ENCODE measurements at places on chromosomes 1 and 21.

GRCh38 chr1:99707535-99708142 lies 58.8 kb downstream of the FRRS1 start:
- DNase-seq, result peak; percentile 30

DNA sequence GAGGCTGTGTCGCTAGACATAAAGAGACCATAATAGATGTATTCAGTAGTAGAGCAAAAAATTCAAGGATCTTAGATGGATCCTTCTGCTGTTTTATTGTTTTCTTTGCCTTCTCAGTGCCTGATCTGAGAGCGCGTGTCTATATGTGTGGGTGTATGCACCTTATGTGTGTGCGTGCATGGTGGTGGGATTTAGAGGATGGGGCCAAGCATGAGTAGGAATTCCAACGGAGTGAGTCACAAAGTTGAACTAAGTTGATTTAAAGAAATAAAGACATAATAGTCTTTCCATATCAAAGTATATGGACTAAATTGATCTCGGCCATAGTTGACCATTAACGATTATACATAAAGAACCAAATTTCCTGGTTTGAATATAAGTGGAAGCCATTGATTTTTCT lies 178.7 kb downstream of the CYYR1 start:
- DNase-seq, result no peak

GRCh38 chr1:230163205-230163604 lies 96.2 kb downstream of the GALNT2 start:
- peak; percentile 87 for DNase-seq

- DNase-seq, result no peak
These were observed 26.3 kb downstream of the POU2F1 start for GRCh38 chr1:167246971-167247370.

GRCh38 chr1:53135735-53136114 lies 6.7 kb downstream of the SLC1A7 start:
- peak; percentile 39 for DNase-seq

DNA sequence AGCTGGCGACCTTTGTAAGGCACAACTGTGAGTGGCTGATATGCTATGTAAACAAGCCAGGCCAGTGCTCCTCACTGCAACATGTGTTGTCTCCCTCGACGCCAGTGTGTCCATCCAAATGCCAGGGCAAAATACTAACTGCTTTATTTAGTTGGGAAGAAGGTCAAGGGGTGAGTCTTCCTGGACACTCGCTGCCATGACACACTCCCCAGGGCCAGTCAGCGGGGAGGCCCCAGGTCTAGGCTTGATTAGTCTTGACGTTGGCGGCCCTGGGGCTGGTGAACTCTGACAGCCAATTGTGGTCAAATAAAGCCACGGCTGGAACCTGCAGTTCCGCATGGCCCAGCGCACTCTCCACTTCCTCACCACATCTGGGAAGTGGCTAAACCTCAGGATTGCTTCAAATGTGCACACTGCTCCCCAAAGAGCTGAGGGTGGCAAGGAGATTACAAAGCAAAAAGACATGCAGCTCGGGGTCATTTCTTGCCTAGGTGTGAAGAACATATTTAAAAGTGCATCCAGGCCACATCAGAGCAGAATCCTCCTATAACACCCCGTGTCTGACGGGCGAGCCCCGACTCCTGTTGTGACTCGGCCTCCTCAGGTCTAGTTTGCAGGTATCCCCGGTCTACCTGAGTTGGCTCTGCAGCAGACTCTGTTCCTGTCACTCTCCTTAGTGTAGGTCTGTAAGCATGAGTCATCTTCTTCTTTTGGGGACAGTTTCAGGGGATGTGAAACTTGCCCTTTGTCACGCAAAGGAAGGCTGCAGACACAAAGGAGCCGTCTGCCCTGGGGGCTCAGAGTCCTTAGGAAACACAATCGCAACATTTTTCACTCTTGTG lies 183.5 kb downstream of the RUNX1 start:
- no peak for DNase-seq

DNA sequence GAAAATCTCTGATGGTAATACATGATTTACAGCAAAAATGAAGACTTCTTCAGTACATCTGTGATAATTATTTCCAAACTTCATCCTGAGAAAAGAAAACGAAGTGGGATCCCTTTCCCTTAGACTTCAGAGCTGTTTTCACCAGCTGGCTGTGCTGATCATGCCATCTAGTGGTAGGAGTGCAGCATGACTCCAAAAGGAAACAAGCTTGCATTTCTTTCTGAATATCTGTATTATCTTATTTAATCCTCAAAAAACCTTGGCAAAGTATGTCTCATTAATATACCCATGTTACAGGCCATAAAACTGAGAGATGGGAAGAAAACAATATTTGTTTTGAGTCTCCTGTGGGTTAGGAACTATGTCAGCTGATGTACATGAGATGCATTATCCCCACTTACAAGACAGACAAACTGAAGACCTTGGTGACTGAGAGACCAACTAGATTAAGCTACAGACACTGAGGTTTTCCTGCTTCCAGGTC lies 9.8 kb upstream of the GJA8 start:
- peak; percentile 26 for DNase-seq

DNA sequence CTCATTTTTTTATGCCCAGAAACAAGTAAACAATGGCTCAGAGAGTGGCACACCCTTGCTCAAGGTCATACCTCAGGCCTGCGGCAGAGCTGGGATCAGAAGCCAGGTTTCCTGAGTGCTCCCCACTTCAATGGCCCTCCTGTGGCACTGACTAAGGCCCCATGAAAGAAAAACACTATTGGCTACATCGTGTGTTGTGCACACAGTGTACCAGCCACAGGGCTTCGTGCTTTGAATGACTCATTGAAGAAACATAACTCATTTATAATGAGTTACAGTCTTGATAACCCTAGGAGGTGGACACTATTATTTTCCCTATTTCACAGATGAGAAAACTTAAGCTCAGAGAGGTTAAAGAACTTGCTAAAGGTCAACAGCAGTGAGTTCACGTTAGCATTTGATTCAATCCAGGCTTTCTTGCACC lies 91.2 kb downstream of the TRABD2B start:
- no peak for DNase-seq

DNA sequence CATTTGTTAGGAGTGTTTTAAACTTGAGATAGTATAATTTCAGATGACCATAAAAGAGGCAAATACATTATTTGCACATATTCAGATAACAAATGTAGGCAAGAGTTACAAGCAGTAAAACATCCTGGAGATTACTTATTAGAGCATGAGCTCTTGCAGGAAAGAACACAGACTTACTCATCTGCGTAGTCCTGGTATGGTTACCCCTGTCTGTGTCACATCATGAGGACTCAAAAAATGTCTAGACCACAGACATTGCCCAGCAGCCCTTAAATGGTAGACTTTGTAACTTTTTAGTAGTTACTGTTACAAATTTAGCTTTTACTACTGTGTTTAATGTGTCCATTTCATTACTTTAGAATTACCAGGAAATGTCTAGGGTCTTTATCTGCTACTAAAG lies 12.8 kb downstream of the CACHD1 start:
- DNase-seq, result no peak

DNA sequence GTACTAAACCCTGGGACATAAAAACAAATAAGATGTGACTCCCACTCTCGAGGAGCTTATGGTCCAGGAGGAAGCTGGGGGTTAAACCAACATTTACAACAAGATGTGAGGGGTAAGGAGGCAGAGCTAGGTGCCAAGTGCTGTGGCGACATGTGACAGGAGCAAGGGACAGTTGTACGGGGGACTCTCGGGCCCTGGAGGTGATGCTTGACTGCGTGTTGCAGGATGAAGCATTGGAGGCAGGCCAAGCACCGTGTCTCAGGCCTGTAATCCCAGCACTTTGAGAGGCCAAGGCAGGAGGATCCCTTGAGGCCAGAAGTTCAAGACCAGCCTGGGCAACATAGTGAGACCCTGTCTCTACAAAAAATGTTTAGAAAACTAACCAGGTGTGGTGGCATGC lies 36.8 kb downstream of the ATP5PO start:
- no peak for DNase-seq

DNA sequence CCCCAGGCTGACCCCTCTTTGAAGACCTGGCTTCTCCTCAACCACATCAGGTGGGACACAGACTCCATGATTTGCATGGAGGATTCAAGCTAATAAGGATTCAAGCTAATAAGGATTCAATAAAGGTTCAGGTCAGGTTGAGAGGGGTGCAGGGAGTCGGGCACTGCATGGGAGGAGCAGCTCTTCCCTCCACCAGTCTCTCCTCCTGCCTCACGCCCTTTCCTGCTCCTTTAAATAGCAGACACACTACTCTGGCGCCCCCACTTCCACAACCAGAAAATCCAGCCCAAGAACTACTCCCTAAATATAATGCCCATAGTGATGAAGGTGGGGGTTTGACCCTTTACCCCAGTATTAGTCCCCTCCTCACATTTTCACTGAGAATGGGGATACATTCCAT lies 7.1 kb downstream of the MEX3A start:
- DNase-seq, result no peak

GRCh38 chr1:231850786-231851185 lies 224.2 kb downstream of the DISC1 start:
- no peak for DNase-seq

DNA sequence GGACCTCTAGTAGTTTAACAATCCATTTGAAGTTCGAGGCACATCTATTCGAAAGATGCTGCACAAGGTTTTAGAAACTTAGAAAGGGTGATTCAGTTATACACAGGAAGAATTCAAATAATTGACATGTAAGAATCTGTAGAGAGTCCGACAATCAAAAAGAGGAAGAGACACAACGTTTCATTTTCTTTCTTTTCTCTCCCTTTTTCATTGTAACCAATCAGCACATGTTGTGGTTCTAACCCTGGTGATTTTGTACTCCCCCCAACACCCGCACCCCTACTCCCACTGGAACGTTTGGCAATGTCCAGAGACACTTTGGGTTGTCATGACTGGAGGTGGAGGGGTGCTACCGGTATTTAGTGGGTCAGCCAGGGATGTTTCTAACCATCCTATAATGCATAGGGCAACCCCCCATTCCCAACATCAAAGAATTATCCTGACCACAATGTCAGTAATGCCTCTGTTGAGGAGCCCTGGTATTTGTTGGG lies 4.9 kb downstream of the TGFB2 start:
- DNase-seq, result no peak

DNA sequence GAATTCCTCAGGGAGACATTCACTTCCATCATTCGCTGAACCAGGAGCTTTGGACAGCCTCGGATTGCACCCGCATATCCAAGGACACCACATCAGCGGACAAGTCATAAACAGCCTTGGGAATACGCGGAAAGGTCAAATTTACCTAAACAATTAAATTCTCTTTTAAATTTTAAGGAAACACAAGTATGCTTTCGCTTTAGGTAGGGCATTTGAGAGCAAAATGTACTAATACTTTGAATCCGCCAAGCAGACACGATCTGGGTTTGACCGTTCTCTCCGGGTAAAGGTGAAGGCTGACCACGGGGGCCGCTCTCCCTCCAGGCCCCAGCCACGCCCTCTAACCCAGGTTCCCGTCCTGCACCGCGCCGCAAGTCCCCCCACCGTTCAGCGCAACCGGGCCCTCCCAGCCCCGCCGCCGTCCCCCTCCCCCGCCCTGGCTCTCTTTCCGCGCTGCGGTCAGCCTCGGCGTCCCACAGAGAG lies 479 bp upstream of the ACADM start:
- peak; percentile 38 for DNase-seq

DNA sequence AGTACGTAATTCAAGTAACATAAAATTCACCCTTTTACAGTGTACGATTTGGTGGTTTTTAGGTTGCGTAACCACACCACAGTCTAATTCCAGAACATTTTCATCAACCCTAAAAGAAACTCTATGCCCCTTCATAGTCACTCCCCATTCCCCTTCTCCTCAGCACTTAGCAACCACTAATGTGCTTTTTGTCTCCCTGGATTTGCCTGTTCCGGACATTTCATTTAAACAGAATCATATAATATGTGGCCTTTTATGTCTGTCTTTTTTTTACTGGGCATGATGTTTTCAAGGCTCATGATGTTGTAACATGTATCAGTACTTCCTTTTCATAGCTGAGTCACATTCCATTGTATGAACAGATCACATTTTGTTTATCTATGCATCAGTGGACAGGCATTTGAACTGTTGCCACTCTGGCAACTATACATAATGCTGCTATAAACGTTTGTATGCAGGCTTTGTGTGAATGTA lies 20.8 kb downstream of the OBSCN start:
- DNase-seq, result peak; percentile 68

- no peak for DNase-seq
These were observed 9.1 kb downstream of the TOR3A start for GRCh38 chr1:179090923-179091322.

GRCh38 chr1:241413974-241414373 lies 57.0 kb upstream of the RGS7 start:
- DNase-seq, result no peak

DNA sequence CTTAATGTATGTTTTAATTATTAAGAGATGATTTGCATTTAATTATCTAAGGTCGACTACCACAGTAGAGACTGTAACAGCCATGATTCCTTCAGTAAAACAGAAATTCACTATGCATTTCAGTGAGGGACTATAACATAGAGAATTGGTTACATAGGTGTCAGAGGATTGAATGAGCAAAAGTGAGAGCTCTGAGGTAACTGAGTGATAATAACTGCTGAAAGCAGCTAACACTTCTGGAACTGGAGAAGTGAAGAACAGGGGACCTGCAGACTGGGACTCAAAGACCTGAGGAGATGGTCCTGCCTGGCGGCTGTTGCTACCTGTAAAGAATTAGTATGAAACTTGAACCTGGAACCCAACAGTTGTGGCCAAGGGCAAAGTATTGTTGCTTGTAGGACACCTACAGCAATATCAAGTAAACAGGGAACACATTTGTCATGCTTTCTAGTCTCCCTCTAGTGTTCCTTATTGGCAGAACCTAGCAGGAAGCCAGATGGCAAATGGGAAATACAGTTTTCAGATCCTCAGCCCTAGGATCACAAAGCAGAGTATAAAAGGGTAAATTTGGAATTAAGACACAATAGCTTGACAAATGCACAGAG lies 110.6 kb downstream of the HS2ST1 start:
- DNase-seq, result peak; percentile 4

DNA sequence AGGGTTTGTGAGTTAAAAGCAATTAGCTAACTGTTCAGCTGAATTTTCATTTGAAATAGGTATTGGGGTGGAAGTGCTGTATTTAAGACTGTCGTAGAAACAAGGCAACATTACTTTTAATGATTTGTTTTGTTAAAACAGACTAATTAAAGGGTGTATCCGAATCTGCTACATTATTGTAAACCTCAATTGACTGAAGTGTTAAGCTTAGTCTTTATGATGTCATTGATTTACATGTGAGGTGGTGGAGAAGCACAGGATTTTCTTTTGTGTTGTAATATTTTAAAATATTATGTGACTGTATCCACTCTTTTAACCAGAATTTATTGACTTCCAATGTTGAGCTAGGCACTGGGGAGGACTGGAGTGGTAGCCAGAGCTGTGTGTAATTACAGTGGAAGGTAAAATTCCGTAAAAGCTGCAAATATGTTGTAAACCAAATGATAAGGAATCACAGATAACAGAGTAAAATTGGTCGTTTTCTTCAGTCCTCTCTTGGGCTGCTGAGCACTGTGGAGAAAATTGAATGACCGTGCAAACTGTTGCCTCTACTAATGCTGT lies 1.6 kb downstream of the HOOK1 start:
- no peak for DNase-seq

DNA sequence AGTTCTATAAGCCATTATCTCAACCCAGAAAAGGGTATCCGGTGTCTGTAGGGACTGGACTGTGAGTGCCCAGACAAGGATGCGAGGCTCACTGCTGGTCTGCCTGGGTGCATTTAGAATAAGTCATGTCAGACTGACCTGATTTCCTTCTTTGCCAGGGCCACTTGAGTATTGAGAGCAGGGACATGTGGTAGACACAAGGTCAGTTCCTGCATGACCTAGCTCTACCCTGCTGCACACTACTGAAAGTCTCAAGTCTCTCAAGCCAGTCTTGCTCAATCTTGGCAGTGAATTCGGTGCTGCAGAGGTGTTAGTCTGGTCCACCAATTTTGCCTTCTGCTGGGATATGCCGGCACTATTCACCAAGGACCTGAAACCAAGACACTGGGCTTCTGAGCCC lies 180.1 kb downstream of the C1orf94 start:
- no peak for DNase-seq

Measured in GM04504 (cell line).